Sigmoid colon (tissue), 7 donors: ENCODE measurements at places on chromosomes 6 and 20. TPM values are rescaled to one million over a fixed set of nuclear protein-coding genes. Genes with fewer than 3 reads are reported as not detected.

Gene PRSS16
- not detected for total RNA-seq

Gene HMGA1
- total RNA-seq, result 8.6 TPM

Gene SNAP91
- 2.2 TPM for total RNA-seq

Gene CD40
- total RNA-seq, result 5.0 TPM

Gene TRIM26
- 34.2 TPM for total RNA-seq

Gene CCN5
- 48.7 TPM for total RNA-seq

Gene CPNE5
- total RNA-seq, result 1.9 TPM

Gene CUL7
- 10.4 TPM for total RNA-seq

Gene KIF3B
- total RNA-seq, result 16.4 TPM

Gene IL20RA
- 0.71 TPM for total RNA-seq

Gene FAM184A
- 5.3 TPM for total RNA-seq

Gene MTFR2
- 1.6 TPM for total RNA-seq

Gene GRIK2
- total RNA-seq, result 8.9 TPM

Gene HIVEP2
- total RNA-seq, result 13.2 TPM

Gene RIN2
- 58.3 TPM for total RNA-seq

Gene WFDC12
- total RNA-seq, result not detected

Gene IFT52
- 28.0 TPM for total RNA-seq

Gene TAGAP
- total RNA-seq, result 1.4 TPM

Gene HNF4A
- total RNA-seq, result 1.1 TPM

Gene STX11
- total RNA-seq, result 4.3 TPM

Gene SEMG1
- not detected for total RNA-seq

Gene NNAT
- 125 TPM for total RNA-seq

Gene PLCB4
- 12.4 TPM for total RNA-seq

Gene AVP
- total RNA-seq, result not detected

Gene SSTR4
- not detected for total RNA-seq

Gene ANKRD66
- not detected for total RNA-seq

Gene SLC22A7
- total RNA-seq, result not detected

Gene LIN28B
- not detected for total RNA-seq

Gene JPH2
- total RNA-seq, result 128 TPM

Gene C6orf58
- not detected for total RNA-seq

Gene PSMB1
- 240 TPM for total RNA-seq

Gene OOEP
- not detected for total RNA-seq

Gene ANGPT4
- 0.27 TPM for total RNA-seq

Gene NRSN1
- 1.7 TPM for total RNA-seq

Gene HLA-DRB1
- 24.0 TPM for total RNA-seq

Gene TUBB2A
- 97.8 TPM for total RNA-seq

Gene HLA-DQA2
- 1.2 TPM for total RNA-seq

Gene PTCHD4
- 1.3 TPM for total RNA-seq

Gene EEF1A2
- 12.7 TPM for total RNA-seq

Gene GPR6
- not detected for total RNA-seq

Gene GJA10
- total RNA-seq, result not detected

Gene C2
- 15.7 TPM for total RNA-seq

Gene CST2
- not detected for total RNA-seq

Gene COX4I2
- not detected for total RNA-seq

Gene XKR7
- under 0.01 TPM for total RNA-seq

Gene PNLDC1
- total RNA-seq, result 0.71 TPM

Gene L3MBTL3
- 3.5 TPM for total RNA-seq

Gene HLA-DOB
- total RNA-seq, result not detected

Gene CDC25B
- total RNA-seq, result 32.0 TPM

Gene SLC22A2
- 0.36 TPM for total RNA-seq

Gene BPI
- not detected for total RNA-seq

Gene SNPH
- total RNA-seq, result 8.1 TPM

Gene SLC17A3
- total RNA-seq, result not detected

Gene CDC40
- 17.2 TPM for total RNA-seq

Gene VIP
- total RNA-seq, result 36.4 TPM

Gene CCR6
- not detected for total RNA-seq
